ENCODE measurements at places on chromosomes 2 and 18.

DNA sequence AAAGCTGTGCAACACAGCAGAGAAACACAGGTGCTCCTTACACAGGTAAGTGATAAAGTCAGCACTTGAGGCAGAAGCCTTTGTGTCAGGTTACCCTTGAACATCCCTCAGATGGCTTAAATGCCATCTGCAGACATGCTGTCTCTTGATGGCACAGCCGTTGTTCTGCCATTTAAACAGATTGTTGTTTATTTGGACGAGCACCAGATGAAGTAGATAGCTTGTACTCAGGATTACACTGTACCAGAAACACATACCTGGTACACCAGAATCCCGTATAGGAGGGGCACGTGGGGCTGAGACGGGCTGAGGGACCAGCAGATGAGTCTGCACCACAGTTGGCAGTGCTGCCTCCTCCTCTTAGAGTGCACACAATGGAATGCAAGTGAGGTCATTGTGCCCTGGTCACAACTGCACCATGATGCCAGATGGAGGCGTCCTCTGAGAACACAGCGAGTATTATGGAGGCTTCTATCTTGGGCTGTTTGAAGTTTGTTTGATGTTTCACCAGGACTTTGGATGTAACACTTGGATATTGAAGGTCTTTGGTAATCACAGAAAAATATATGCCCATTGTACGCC, 143.0 kb downstream of the TANC1 start:
- DNase-seq: no peak

GRCh38 chr18:8882632-8883408, 177.5 kb downstream of the MTCL1 start:
- DNase-seq: no peak

- DNase-seq: no peak
These were observed 684.4 kb downstream of the IRS1 start for GRCh38 chr2:226115102-226115831.

- DNase-seq: no peak
These were observed 39.1 kb downstream of the ATOH8 start for GRCh38 chr2:85792783-85793441.

DNA sequence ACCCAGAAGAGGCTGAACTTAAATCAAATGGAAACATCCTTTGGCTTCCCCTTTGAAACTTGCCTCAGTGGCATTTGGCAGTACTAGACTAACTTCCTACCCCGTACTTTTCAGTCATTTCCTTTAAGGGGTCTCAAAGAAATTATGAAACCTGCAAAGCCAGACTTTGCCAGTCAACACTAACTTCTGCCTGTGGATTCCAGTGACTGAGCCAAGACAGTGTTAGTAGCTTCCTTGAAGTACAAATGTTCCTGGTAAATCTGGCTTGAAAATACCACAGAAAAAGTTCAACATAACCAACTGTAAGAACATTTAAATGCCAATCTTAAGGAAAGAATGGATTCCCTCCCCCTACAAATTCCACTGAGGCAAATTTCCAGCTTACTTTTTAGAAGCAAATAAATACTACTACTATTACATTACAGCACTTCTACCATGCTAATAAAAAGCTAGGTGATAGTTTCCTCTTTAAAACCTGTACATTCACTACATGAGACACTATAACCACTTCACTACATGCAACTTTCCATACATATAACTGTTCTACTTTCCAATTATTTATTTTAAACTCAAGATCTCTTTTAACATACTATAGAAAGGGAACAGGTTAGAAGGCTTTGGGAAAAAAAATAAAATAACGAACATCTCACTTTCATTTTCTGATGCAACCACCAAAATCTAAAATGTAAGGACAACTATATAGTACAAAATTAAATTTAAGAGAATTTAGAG, 2.4 kb downstream of the PELI1 start:
- no peak for DNase-seq

DNA sequence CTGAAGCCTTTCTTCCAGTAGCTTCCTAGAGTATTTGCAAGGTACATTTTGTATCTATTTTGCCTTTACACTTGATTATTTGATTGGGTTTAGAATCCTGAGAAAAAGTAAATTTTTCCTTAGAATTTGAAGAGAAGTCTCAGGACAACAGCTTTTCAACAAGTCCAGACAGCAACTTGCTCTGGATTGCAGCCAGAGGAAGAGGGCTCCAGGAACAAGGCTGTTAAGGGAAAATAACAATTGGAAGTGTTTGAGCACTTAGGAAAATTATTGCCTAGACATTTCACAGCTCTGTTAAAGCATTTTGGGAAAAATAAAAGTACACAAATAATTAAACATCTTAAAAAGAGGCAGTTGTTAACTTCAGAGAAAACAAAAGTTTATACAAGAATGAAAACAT, 58.3 kb upstream of the RAPGEF4 start:
- no peak for DNase-seq

All from stimulated activated CD4-positive, alpha-beta T cell treated with anti-CD3 and anti-CD28 coated beads, Interleukin-1b, Interleukin-23, amount 100 ng/mL, for 1 hour (primary cell).